Left lung (tissue), 14 donors: ENCODE measurements at places on chromosomes 11 and 22.

DNA sequence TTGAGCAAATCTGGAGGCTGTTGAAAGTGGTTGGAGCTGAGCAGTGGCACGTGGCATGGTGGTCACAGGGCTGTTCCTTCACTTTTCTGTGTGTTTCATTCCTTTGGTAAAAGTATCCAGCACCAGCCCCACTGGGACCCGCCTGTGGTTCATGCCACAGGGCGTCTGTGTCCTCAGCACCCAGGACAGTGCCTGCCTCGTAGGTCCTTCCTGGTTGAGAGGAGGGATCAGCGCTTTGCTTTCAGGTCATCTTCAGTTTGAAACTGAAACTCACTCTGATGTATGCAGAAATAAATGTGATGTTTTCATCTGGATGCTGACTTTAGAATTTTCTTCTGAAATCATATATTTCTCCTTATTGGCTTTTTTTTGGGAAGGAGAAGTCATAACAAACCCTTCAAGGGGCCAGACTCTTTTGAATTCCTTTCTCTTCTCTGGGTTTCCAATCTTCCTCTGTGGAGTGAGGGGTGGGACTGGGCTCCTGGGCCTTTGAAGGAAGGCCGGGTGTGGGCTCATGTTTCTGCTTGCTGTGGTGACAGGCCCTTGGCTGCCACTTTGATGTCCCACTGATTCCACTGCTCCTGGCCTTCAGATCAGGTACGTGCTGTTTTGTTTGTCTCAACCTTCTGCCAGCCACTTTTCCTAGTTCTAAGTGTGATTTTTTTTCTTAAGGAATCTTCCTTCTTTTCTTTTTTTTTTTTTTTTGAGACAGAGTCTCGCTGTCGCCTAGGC lies 26.2 kb downstream of the TBC1D22A start:
- no peaks in the 10 kb centered on the region for H3K27me3 ChIP-seq
- H3K36me3 ChIP-seq = no peaks in the 10 kb centered on the region
- H3K27ac ChIP-seq = peak overlapping the region; percentile 33
- H3K4me3 ChIP-seq = no peak overlapping the region

GRCh38 chr22:49300951-49301397 lies 526.7 kb downstream of the BRD1 start:
- H3K27ac ChIP-seq = no peak overlapping the region
- no peak for DNase-seq
- no peaks in the 10 kb centered on the region for H3K27me3 ChIP-seq
- H3K4me3 ChIP-seq = no peak overlapping the region
- H3K36me3 ChIP-seq = no peaks in the 10 kb centered on the region

- no peaks in the 10 kb centered on the region for H3K36me3 ChIP-seq
- no peaks in the 10 kb centered on the region for H3K4me1 ChIP-seq
- no peak overlapping the region for H3K4me3 ChIP-seq
- no peak for DNase-seq
Measured at GRCh38 chr11:70910835-70911234, 341.5 kb downstream of the SHANK2 start.

DNA sequence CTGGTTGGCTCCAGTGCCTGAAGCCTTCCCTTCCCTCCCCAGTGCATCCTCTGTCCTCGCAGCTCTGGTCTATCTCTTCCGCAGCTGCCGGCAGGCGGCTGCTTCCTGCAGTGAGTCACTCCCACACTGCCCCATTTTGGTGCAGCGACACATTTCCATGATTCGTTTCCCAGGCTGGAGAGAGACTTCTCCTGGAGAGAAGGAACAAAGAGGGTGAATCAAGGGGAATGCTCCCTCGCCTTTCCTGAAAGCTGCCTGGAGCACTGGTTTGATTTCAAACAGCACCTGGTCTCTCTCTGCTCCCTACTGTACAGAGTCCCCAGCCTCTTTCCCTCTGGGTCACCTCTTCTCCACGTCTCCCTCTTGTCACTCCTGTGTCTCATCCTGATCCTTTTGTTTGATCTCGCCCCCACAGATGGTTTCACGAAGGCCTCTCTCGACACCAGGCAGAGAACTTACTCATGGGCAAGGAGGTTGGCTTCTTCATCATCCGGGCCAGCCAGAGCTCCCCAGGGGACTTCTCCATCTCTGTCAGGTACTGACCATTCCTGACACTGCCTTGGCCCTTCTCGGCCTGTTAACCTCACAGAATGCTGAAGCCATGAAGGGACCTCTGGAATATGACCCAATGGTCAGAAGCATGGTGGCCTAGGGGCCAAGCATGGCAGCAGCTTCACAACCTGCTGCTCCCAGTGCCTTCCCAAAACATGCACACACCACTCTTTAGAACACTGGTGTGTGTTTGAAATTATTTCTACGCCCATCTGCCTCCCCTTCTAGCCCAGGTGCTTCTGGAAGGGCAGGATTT lies at the start of gene TMA7B:
TMA7B (plus strand) TSS at position 758 of the 808 bp plus-strand sequence. CDS start 3,978 bp downstream, outside the sequence.
- no peak within 1 kb of the TSS for H3K4me3 ChIP-seq
- no peaks in the 10 kb centered on the region for H3K4me1 ChIP-seq
- DNase-seq = peak; percentile 39

- H3K36me3 ChIP-seq = no peaks in the 10 kb centered on the region
- no peak overlapping the region for H3K27ac ChIP-seq
- H3K4me3 ChIP-seq = no peak overlapping the region
- no peaks in the 10 kb centered on the region for H3K27me3 ChIP-seq
Measured at GRCh38 chr22:17964643-17965042, 59.7 kb downstream of the MICAL3 start.

- no peaks in the 10 kb centered on the region for H3K27me3 ChIP-seq
- no peaks in the 10 kb centered on the region for H3K36me3 ChIP-seq
- DNase-seq = peak; percentile 60
- H3K4me1 ChIP-seq = no peaks in the 10 kb centered on the region
- H3K27ac ChIP-seq = no peak overlapping the region
- no peak overlapping the region for H3K4me3 ChIP-seq
Measured at GRCh38 chr11:135027461-135027860, 615.4 kb upstream of the B3GAT1 start.

DNA sequence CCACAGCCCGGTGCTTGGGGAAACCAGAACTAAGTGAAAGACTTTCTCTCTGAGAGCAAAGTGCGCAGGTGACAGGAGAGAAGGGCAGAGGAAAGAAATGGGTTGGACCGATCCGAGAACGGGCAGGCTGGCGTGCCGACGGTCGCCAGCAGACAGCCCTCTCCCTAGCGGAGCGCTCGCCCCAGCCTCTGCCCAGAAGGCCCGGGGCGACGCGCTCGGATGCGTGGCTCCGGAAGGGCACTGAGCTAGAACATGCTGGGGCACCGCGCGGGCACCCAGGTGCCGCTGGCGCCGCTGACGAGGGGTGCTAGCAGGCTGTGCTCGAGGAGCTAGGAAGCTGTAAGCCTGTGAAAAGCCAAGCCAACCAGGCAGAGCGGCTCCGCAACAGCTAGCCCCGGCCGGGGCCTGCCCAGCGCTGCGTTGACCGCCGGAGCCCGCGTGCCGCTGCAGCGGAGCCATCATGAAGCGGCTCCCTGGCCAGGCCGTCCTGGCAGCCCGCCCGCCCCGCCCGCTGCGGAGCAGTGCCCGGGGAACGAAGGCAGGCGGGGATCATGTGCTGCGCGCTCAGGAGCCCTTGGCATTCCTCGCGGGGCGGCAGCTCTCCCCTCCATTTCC lies 22.1 kb upstream of the RRAS2 start:
- peak overlapping the region; percentile 28 for H3K27ac ChIP-seq
- H3K36me3 ChIP-seq = no peaks in the 10 kb centered on the region
- no peaks in the 10 kb centered on the region for H3K27me3 ChIP-seq
- H3K4me3 ChIP-seq = peak overlapping the region; percentile 34
